ENCODE measurements at places on chromosomes 2 and 18.

DNA sequence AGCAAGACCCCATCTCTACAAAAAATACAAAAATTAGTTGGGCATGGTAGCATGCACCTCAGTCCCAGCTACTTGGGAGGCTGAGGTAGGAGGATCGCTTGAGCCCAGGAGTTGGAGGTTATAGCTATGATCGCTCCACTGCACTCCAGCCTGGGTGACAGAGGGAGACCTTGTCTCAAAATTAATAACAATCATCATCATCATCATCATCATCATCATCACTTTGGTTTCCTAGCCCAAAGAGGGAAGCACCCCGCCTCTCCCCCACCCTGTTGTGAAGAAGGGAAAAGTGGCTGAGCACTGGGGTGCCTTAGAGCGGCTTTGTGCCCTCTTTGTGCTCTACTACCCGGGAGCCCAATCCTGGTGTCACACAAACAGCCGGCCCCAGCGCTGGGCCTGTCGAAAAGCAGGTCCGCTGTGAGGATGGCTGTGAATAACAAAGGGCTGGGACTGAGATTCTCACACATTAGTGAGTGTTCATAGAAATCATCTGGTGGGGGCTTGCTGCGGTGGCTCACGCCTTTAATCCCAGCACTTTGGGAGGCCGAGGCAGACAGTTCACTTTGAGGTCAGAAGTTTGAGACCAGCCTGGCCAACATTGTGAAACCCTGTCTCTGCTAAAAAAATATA lies 42.6 kb upstream of the ASXL2 start:
- DNase-seq = no peak
- H3K36me3 ChIP-seq = no peaks in the 10 kb centered on the region
- H3K27me3 ChIP-seq = peaks cover 11% of the 10 kb centered on the region
- no peak overlapping the region for H3K4me3 ChIP-seq
- H3K4me1 ChIP-seq = peaks cover 10% of the 10 kb centered on the region
- H3K27ac ChIP-seq = no peak overlapping the region

- peak overlapping the region; percentile 99 for H3K27ac ChIP-seq
- DNase-seq = no peak
- H3K4me1 ChIP-seq = peaks cover 72% of the 10 kb centered on the region
- H3K27me3 ChIP-seq = peaks cover 3% of the 10 kb centered on the region
These were observed 2.1 kb downstream of the LBH start for GRCh38 chr2:30233271-30234009.

GRCh38 chr2:169664600-169664977 lies 29.6 kb downstream of the CFAP210 start:
- H3K4me3 ChIP-seq = no peak overlapping the region
- no peak overlapping the region for H3K27ac ChIP-seq
- no peaks in the 10 kb centered on the region for H3K4me1 ChIP-seq
- peaks cover 15% of the 10 kb centered on the region for H3K27me3 ChIP-seq
- no peak for DNase-seq
- H3K36me3 ChIP-seq = no peaks in the 10 kb centered on the region

- peaks cover 22% of the 10 kb centered on the region for H3K36me3 ChIP-seq
- no peak overlapping the region for H3K4me3 ChIP-seq
- no peaks in the 10 kb centered on the region for H3K27me3 ChIP-seq
- no peak overlapping the region for H3K27ac ChIP-seq
These were observed 660.6 kb downstream of the RNF144A start for GRCh38 chr2:7577769-7578168.

- no peaks in the 10 kb centered on the region for H3K4me1 ChIP-seq
- H3K4me3 ChIP-seq = no peak overlapping the region
- H3K27me3 ChIP-seq = no peaks in the 10 kb centered on the region
- H3K36me3 ChIP-seq = no peaks in the 10 kb centered on the region
- DNase-seq = no peak
- no peak overlapping the region for H3K27ac ChIP-seq
These were observed 65.8 kb downstream of the EFEMP1 start for GRCh38 chr2:55857766-55858165.

DNA sequence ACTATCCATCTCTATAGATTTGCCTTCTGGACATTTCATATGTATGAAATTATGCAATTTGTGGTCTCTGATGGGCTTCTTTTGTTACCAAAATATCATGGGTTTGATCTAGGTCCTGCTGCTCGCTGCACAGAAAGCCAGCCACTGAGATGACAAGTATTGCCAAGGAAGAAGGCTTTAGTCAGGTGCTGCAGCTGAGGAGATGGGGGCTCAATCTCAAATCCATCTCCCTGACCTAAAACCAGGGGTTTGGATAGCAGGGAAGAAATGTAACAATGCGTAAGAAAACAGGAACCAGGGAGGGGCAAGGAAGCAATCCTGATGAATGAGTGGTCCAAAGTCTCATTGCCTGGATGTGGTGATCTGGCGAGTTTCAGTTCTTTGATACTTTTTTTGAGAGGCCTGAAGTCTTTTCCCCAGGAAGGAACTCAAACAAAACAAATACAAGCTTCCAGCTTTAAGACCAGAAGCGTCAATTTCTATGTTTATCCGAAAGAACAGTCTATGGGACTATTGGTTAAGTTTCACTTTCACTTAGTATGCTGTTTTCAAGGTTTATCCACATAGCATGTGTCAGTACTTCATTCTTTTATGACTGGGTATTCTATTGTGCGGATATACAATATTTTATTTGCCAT lies 3.4 kb upstream of the CKAP2L start:
- H3K4me3 ChIP-seq = peak overlapping the region; percentile 12
- peaks cover 5% of the 10 kb centered on the region for H3K36me3 ChIP-seq
- DNase-seq = no peak
- peaks cover 2% of the 10 kb centered on the region for H3K27me3 ChIP-seq
- no peak overlapping the region for H3K27ac ChIP-seq
- H3K4me1 ChIP-seq = peaks cover 42% of the 10 kb centered on the region

DNA sequence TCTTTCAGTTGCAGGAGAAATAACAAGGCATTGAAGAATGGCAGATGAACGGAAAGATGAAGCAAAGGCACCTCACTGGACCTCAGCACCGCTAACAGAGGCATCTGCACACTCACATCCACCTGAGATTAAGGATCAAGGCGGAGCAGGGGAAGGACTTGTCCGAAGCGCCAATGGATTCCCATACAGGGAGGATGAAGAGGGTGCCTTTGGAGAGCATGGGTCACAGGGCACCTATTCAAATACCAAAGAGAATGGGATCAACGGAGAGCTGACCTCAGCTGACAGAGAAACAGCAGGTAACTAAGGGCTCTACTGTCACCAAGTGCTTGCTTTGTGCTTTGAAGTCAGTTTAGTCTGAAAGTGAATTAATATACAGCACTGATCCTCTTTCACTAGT lies 118.5 kb upstream of the UNC80 start:
- H3K36me3 ChIP-seq = no peaks in the 10 kb centered on the region
- H3K27ac ChIP-seq = no peak overlapping the region
- no peak overlapping the region for H3K4me3 ChIP-seq

- H3K27ac ChIP-seq = peak overlapping the region; percentile 2
- no peaks in the 10 kb centered on the region for H3K36me3 ChIP-seq
- H3K27me3 ChIP-seq = peaks cover 10% of the 10 kb centered on the region
- H3K4me3 ChIP-seq = no peak overlapping the region
- peaks cover 13% of the 10 kb centered on the region for H3K4me1 ChIP-seq
- DNase-seq = peak; percentile 12
These were observed 51.4 kb upstream of the SPAG16 start for GRCh38 chr2:213232649-213233437.

- no peak overlapping the region for H3K4me3 ChIP-seq
- no peak overlapping the region for H3K27ac ChIP-seq
- no peak for DNase-seq
- H3K36me3 ChIP-seq = no peaks in the 10 kb centered on the region
These were observed 45.6 kb downstream of the GPR39 start for GRCh38 chr2:132462236-132462635.

DNA sequence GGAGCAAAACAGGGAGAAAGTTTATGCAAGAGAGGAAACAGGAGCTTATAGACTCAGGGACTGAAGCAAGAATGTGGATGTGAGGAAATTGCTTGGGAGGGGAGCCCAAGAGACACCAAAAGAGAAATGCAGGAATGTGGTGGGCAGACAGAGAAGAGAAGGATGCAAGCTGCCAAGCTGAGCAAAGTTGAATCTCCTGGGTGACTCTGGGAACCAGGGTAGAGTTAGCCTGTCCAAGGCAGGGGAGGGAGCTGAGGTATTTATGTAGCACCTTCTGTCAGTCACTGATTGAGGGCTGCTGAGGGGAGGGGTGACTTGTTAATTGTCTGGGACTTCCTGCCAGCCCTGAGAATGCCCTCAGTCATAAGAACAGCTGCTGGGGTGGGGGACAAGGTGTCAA lies 464.3 kb downstream of the NBAS start:
- no peak overlapping the region for H3K27ac ChIP-seq
- H3K4me3 ChIP-seq = no peak overlapping the region
- DNase-seq = no peak
- peaks cover 2% of the 10 kb centered on the region for H3K27me3 ChIP-seq
- peaks cover 7% of the 10 kb centered on the region for H3K4me1 ChIP-seq

DNA sequence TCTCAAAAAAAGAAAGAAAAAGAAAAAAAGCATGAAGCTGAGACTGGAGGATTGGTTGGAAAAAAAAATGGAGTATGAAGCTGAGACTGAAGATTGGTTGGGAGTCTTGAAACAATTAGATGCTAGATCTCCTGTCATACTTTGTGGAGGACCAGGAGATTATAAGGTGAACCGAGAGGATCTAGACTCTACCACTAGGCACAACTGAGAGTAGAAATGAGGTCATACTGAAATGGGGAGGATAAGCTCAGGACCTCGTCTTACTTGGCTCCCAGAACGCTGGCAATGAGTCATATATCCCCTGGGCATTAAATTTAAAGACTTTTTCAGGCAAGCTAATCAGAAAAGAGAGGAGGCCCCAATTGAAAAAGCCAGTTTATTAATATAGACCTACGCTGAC lies 3.3 kb upstream of the ORC2 start:
- peaks cover 13% of the 10 kb centered on the region for H3K36me3 ChIP-seq
- H3K4me3 ChIP-seq = no peak overlapping the region
- H3K4me1 ChIP-seq = peaks cover 48% of the 10 kb centered on the region

Measured in activated T-helper 1 cell treated with anti-CD3 and anti-CD28 coated beads, Interleukin-12 subunit alpha, Interleukin-12 subunit beta, Interleukin-2, Interleukin-4 antibody, amounts not matched to agents 30 ng/mL and 10 ng/mL and 1 ng/mL, durations not matched to agents 14 hours and 24 hours and 36 hours (primary cell).